GF-D8 (cell line): ENCODE measurements at places on chromosomes 7 and 10.
A peak's percentile ranks its signal among the peaks of the same experiment; 100 is the strongest.

- no peak for DNase-seq
These were observed 111.8 kb downstream of the VIPR2 start for GRCh38 chr7:159032753-159033472.

- no peak for DNase-seq
These were observed 2.1 kb downstream of the CASD1 start for GRCh38 chr7:94511718-94512117.

DNA sequence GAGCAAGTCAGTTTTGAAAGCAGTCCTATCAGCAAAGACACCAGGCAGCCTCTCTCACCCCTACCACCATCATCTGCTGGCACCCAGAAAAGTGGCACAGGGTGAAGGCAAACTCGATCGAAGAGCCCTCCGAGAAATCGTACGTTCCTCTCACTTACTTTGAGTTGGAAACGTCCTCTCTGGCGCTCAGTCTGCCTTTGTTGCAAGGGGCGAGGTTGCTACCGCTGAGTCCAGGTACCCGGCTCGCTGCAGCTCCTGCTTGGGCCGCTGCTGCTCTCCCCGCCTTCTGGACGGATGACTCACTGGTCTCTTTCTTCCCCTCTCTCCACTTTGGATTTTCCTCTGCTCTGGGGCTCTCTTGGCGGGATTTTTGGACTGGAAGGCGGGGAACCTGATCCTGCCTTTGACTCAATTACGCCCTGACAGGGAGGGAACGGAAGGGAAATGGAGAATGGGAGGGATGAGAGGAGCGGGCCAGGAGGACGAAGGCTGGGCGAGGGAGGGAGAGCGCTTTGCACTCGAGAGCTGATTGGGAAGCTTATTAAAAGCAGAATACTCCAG is at the start of gene PTN:
Gene PTN (minus strand): TSS at position 453 of the 561 bp plus-strand sequence. CDS start 88,760 bp downstream, outside the sequence.
- no peak for DNase-seq

DNA sequence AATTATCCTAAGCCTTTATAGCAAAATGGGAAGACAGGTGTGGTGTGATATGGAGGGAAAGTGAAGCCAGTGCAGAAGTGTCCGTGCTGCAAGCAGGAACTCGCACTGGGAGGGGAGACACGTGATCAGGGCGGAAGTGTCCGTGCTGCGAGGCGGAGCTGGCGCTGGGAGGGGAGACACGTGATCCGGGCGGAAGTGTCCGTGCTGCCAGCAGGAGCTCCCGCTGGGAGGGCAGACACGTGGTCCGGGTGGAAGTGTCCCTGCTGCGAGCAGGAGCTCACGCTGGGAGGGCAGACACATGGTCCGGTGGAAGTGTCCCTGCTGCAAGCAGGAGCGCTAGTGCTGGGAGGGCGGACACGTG is 40.5 kb upstream of the PRKAR1B start:
- no peak for DNase-seq

- DNase-seq, result no peak
These were observed 8.5 kb upstream of the RABGEF1 start for GRCh38 chr7:66731986-66732385.

- peak; percentile 59 for DNase-seq
These were observed at the start of the genes TUBGCP2 and ZNF511 for GRCh38 chr10:133308421-133309099. TUBGCP2 (minus strand) TSS chr10:133308872; CDS start chr10:133302941, 5,931 bp downstream. ZNF511 (plus strand) TSS chr10:133308914; CDS start chr10:133308944, 30 bp downstream.

DNA sequence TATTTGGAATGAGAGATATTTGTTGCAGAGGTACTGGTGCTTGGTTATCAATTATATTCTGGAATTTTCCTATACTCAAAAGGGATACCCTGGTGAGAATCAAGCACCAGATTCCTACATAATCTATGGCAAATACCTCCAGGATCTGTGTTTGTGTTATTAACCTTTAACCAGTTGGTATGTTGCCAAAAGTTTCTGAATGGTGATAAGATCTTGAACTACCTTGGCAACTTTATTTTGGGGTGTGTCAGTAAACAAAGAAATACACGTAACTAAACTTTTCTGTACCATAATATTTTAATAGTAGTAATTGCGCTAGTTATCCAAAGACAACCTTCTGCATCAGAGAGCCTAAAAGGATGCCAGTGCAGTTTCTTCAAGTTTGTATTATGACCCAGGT is 13.4 kb downstream of the SCIN start:
- no peak for DNase-seq

- no peak for DNase-seq
These were observed 17.0 kb downstream of the KCP start for GRCh38 chr7:128893251-128894100.

DNA sequence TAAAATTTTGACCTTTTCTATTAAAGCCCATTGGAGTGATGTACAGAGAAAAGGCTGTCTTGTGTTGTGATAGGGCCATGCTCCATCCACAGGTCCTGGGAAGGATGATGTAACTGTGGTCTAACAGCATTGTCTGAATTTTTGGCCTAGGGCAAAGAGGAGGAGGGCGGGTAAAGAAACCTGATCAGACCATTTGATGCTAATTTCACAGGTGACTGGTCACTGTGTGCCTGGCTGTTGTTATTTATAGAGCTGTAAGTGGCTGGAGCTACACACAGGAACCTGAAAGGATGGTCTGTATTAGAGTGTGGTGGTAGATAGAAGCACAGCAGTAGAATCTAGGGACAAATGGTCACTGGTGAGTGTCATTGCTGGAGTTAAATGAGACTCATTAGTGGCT is 182.1 kb downstream of the AUTS2 start:
- no peak for DNase-seq

DNA sequence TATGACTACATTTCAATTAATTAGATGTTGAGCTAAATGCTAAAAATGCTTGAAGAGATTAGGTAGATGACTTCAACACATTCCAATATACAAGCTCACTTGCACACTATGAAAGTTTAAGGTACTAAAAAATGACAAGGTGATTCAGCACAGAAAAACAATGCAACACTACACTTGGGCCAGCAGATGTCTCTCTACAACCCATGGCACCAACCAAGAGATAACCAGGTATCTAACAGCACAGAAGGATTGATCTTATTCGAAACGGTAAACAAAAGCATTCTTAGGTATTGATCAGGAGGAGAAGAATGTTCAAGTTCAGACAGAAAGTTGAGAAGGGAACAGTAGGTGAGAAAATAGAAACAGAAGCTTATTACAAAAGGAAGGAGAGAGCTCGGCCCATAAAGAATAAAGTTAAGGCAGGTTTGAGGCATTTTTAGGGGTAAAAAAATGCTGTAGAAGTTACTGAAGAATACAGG is 248.2 kb upstream of the KLF14 start:
- DNase-seq, result no peak

DNA sequence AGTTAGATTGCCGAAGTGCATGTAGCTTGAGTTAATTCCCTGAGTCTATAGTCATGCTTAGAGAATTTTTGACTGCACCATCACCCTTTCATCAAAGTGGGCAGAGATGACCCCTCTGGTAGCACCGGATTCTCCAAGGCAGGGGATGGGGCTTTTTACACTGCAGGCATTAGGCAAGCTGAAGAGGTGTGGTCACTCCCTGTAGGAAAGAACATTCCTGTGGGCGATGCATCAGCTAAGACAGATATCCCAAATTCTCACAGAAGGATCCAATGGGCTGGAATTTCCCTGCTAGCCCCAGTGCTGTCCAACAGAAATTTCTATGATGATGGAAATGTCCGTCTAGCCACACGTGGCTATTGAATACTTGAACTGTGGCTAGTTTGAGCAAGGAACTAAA is 118.2 kb downstream of the ADAM12 start:
- DNase-seq, result no peak

DNA sequence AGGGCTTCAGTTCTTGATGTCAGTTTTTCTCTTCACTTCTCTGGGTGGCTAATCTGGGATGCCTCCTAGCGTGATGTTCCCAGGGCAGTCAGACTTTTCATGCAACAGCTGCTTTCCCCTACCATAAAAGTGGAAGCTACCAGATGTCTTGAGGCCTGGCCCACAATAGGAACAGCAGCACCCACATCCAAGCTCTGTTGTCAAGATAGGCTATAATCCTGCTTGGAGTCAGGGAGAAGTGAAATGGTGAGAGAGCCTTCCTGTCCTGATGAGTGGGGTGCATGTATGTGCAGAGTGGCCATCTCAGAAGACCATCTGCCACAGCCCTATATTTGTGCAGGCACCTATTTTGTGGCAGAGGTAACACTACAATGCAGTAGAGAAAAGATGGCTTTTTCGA is 108.0 kb downstream of the HTR5A start:
- DNase-seq, result no peak

- peak; percentile 2 for DNase-seq
These were observed 141.3 kb downstream of the NRP1 start for GRCh38 chr10:33193057-33193700.

- DNase-seq, result no peak
These were observed 200.0 kb upstream of the BMPER start for GRCh38 chr7:33705333-33705833.

- DNase-seq, result no peak
These were observed 97.8 kb downstream of the ABCC2 start for GRCh38 chr10:99880080-99880835.

DNA sequence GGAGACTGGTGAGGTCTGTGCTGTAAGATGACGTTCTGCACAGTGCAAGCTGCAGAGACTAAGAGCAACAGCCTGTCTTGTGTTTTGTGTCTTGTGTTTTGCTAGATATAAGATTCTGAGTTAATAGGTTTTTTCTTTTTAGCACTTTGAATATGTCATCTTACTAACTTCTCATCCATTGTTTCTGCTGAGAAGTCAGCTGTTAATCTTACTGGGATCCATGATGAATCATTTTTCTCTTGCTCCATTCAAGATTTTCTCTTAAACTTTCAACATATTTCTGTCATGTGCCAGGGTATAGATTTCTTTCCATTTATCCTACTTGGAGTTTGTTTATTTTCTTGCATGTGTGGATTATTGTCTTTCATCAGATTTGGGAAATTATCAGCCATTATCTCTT is 290.3 kb downstream of the CELF2 start:
- DNase-seq, result no peak

DNA sequence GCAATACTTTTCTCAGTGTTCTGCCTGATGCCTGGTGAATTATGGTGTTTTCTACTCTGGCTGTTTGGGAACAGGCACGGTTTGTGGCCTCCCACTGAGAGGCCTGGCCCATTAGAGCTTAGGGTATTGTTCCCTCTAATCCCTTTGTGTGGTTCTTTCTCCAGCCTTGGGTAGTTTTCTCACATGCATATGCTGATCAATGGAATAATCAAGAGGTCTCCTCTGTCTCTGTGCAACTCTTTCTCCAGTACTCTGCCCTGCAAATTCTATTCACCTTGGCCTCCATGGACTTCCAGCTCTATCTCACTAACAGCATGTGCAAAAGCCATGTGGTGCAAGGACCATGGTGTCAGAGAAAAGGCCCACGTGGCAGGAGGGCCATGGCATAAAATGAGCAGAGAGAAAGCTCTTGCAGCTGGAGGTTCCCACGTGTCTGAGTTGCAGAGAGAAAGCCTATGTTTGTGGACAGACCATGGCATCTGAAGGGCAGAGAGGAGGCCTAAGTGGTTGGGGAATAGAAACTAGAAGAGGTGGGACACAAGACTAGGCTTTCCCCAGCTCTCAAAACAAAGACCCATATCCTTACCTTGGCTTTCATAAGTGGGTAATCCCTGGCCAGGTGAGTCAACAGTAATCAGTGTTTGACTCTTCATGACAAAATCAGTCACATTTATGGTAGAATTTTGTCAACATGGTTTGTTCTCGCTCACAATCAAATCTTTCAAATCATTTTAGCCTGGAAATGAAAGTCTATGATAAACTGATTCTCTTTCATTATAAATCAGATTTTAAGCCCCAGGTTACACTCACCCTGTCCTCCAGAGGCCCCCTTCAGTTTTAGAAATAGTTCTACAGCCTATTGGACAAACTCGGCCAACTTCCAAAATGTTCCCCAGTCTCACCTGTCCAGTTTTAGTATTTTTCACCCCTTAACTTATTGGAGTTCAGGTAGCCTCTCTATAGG is 17.3 kb downstream of the OPALIN start:
- no peak for DNase-seq

DNA sequence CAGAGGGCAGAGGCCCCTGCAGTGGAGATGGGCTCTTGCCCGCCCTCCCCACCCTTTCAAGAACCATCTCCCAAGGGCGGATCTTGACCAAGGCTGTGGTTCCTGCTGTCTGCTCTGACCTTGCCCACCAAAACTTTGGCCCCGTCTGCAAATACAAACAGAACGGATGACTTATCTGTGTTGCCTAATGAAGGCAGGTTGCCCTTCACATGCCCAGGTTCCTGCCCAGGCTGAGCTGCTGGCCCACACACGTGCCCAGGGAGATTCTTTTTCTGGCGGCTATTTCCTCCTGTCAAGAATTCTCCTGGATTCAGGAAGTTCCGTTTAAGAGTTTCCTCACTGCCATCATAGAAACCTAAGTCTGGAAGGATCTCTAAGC is 78.3 kb downstream of the PROSER2 start:
- no peak for DNase-seq

DNA sequence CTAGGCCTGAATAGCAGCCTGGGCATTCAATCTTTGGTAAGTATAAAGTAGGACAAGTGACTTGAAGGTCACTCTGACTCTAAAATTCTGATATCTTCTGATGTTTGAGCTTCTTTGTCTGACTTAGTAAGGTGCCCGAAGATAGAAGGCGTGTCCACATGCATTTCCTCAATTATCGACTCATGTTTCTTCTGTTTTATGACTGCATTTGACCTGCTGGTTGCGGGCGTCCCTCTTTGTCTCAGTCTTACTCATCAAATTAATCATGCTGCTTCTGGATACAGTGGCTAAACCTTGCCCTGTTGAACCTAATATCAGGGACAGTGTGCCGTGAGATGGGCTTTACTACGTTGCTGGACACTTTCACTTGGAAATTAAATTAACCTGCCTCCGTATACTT is 534.1 kb downstream of the SDK1 start:
- no peak for DNase-seq

DNA sequence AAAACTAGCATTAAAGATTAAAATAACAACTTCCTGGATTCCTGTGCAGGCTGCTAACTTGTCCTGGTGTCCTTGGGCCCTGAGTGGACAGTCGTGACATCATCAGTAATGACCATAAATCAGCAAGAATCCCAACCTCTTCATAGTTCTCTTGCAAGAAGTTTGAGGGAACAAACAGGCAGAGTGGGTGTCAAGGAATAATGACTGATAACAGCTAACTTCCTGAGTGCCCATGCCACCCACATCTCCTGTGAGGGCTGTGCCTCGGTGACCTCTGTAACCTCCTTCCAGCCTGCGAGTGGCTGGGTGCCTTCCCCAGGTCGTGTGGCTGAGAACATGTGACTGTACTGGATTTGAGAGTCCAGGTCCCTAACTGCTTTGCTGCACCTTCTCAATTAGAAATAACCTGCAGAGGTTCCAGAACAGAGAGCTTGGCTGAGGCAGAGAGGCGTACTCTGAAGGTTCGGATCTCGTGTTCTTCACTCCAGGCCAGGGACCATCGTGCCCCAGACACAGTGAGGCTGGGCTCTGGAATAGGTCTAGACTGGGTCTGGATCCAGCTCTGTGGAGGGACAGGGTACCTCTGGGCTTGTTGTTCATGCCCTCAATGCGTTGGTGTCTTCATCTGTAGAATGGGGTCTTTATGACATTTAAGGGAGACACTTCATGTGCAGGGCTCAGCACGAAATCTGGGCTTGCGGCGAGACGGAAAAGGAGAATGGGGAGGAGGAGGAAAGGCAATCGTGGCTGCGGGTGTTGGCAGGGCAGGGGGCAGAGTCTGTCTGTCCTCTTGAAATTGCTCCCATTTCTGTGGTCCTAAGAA is 313.1 kb upstream of the ZNF32 start:
- no peak for DNase-seq

GRCh38 chr7:87058744-87059524 is 520 bp downstream of the ELAPOR2 start:
- DNase-seq, result no peak
